Activated T-cell treated with anti-CD3 and anti-CD28 coated beads for 1 hour (primary cell): ENCODE measurements at places on chromosomes 2 and 18.

- no peak for DNase-seq
Measured at GRCh38 chr18:427005-427404, 73.5 kb downstream of the COLEC12 start.

GRCh38 chr2:38697116-38697840 lies 31.4 kb downstream of the GALM start:
- peak; percentile 17 for DNase-seq

DNA sequence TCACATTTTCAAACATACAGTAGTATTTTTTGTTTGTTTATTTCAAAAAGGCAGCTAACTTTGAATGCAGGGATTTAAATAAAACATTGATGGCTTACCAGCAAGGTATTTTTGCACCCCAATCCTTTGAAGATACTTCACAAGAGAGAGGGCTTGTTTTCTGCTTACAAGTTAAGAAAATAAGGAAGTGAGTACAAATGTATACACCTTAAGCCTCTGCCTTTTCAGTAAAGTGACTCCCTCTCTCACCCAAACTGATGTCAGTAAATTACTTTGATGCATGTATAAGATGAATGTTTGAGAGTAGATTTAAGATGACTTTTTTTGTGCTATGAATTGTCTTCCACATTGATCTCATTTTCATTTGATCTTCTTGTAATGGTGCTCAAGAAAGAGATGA lies 820.0 kb downstream of the CPS1 start:
- no peak for DNase-seq

DNA sequence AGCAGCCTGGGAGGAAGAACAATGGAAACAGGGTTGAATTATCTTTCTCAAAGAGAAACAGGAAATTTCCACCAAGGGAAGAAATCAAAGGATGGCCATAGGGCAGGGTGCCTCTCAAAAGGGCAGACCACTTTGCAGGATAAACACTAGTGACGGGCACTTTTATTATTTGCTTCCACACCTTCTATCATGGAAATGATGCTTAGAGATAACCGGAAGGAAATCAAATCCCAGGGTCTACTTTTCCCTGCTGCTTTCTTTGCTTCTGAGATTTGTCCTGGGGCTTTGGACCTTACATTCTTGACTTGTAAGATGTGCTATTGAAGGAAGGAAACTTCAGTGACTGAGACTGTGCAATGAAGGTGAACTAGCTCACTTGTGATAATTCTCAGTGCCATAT lies 1.1 kb upstream of the SCN9A start:
- DNase-seq: no peak

- no peak for DNase-seq
Measured at GRCh38 chr2:38496927-38497669, 105.6 kb downstream of the HNRNPLL start.

DNA sequence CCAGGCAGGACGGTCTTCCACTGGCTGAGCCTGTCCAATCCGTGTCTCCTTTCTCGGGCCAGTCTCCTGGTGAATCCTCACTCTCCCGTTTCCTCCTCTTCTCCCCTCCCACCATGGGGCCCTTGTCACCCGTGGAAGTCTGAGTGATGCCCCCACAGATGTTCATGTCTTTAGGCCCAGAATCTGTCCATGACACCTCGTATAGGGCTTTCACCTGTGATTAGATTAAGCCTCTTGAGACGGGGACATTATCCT lies 193.5 kb downstream of the ZFP36L2 start:
- no peak for DNase-seq

- DNase-seq: no peak
Measured at GRCh38 chr2:40164736-40165508, 287.0 kb downstream of the SLC8A1 start.

- no peak for DNase-seq
Measured at GRCh38 chr18:60421356-60422118, 49.0 kb upstream of the MC4R start.
